Hematopoietic multipotent progenitor cell treated with erythropoietin and hydrocortisone succinate and interleukin-3 and kit ligand, for 15 days (in vitro differentiated cells): ENCODE measurements at places on chromosomes 6 and 20.
A peak's percentile ranks its signal among the peaks of the same experiment; 100 is the strongest.

DNA sequence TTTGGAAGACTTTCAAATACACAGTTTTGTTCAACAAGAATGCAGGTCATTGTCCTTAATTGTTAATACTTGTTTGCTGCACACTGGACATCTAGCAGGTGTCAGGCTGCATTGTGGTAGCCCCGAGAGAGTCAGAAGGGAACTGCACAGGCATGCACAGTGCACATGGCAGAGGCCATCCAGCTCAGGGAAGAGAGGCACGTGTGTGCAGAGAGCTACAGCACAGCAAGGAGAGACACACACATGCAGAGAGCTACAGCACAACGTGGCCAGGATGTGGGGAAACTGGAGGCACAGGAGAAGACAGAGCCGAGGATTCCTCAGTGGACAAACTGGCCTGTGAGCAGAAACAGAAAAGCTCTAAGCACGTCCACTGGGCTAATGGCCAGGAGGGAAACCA is 272.0 kb downstream of the SMOC2 start:
- no peak for DNase-seq

- no peak for DNase-seq
These were observed 24.6 kb upstream of the ZBTB24 start for GRCh38 chr6:109507490-109508072.

- no peak for DNase-seq
These were observed 66.1 kb downstream of the FAM120B start for GRCh38 chr6:170372380-170373325.

- no peak for DNase-seq
These were observed 76.7 kb downstream of the PSMB1 start for GRCh38 chr6:170476360-170476759.

DNA sequence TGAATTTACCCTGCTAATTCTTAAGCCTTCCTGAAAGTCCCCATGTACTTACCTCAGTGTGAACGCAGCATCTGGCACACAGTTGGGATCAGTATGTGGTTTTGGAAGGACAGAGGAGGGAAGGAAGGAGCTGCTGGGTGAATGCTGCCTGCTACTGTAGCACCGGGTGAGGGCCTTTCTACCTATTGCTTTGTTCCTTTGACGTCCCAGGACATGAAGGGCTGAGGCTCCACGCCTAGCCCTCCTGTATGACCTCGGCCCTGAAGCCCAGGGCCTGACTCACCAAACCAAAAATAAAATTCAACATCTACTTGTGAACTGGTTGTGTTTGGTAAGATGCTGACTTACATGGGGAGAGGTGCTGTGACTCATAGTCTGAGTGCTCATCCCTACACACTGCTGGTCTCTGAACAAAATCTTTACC is 51.1 kb downstream of the ARID1B start:
- no peak for DNase-seq

DNA sequence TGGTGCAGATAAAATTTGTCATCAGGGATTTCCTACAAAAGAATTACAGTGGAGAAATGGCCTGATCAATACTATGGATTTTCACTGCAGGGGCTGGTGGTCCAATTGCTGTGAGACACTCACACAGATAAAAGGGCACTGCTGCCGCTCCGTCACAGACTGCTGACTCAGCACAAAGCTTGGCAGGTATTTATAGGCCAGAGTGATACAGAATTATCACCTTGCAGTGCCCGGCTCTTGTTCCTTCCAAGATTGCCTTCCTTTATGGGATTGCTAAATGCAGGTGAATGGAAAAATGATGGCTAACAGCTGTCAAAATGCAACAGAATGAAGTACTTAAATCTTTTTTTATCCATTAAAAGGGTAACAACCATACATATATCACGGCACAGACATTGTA is 247.8 kb upstream of the ZFP64 start:
- DNase-seq: no peak

GRCh38 chr6:12137480-12137879 is 125.4 kb downstream of the HIVEP1 start:
- peak; percentile 48 for DNase-seq

DNA sequence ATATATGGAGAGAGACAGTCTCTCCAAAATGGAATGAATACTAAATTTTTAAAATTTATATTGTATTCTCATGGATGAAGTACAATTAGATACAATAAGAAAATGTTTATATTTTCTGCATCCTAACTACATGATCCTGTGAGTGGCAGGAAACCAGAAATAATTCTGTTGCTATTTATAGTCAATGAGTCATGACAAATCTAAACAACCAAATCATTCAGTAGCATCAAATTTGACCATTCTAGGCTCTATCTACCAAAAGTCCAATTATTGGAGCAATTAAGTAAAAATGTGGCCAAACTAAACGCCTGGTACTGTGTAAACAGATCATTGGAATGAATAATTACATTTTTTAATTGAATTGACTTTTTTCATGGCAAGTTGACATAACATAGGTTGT is 959.8 kb downstream of the EPHA7 start:
- no peak for DNase-seq

GRCh38 chr6:34529665-34530327 is 26.3 kb downstream of the SPDEF start:
- DNase-seq: no peak

DNA sequence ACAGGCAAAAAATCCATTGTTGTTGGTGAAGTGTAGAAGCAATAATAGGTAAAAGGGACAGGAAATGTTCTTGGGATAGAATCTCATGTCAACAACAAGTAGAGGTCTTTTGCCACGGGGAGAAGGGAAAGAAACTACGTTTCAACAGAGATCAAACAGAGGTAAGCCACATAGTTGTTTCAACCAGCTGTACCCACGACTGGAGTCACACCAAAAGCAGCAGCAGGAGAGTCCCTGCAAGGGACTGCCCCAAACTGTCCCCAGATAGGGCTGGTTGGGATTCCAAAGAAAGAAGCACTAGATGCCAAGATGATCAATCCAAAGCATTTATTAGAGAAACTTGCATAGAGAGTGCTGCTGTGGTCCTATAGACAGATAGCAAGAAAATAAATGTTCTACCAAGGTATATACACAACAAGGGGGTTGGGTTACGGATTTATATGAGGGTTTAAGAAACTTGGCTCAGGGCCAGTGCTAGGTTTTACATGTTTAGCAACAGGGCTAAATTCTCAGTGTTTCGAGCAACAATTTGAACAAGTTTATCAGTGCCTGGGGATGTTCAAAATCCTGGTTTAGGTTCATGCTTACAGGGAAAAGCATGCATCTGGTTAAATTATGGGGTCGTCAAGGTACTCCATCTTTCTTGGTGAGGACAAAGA is 466.5 kb downstream of the MMUT start:
- DNase-seq: no peak

GRCh38 chr20:48457193-48458002 is 370.4 kb downstream of the PREX1 start:
- no peak for DNase-seq

DNA sequence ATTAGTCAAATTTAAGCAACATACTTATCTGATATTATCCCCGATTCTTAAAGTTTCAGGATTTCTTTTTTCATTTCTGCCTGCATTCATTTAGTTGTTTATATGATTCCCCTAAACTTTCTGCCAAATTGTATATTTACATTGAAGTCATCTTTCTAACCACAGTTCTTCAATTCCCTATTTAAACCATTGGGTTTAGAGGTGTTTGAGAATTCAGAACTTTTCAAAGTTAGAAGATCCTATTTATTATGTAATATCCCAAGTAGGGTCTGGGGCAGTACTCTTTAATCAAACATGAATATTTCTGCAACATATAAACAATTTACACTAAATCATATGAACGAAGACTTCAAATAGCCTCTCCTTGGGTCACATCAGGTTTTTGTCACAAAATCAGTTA is 52.9 kb downstream of the KLHL31 start:
- no peak for DNase-seq

GRCh38 chr6:37920667-37921066 is 101.1 kb downstream of the ZFAND3 start:
- no peak for DNase-seq

GRCh38 chr6:169177516-169178166 is 76.0 kb downstream of the THBS2 start:
- no peak for DNase-seq

DNA sequence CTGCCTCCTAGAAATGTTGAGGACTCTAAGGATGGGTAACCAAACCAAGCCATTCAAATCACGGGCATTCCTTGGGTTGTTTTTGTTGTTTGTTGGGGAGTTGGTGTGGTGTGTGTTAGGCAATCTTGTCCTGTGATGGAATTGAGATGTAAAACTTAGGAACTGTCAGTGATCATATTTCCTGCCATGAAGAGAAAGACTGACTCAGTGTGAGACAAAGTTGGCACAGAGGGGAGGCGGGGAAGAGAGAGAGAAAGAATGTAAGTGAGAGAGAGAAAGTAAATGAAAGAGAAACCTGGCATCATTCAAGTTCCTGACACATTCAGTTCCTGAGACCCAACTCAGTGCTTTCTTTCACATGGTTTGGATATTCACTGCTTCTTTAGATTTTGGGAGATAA is 21.6 kb upstream of the FBXO30 start:
- DNase-seq: no peak

DNA sequence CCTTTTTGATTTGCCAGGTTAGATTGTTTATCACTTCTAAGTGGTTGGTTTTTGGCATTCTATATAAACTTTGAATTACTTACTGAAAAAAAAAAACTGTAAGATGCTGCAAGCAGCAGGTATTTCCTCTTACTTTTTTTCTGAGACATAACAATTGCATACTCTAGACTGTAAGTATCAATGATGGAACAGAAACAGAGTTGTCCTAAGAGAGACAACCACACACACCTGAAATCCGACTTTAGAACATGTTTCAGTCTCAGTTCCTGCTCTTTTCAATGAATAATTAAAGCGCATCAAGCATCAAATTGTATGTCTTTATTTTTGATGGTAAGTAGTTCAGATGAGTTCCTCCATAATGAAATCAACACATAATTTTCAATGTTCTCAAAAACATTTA is 105.3 kb upstream of the KHDRBS2 start:
- DNase-seq: no peak

- no peak for DNase-seq
These were observed 38.0 kb downstream of the ELOVL2 start for GRCh38 chr6:11006061-11006460.

DNA sequence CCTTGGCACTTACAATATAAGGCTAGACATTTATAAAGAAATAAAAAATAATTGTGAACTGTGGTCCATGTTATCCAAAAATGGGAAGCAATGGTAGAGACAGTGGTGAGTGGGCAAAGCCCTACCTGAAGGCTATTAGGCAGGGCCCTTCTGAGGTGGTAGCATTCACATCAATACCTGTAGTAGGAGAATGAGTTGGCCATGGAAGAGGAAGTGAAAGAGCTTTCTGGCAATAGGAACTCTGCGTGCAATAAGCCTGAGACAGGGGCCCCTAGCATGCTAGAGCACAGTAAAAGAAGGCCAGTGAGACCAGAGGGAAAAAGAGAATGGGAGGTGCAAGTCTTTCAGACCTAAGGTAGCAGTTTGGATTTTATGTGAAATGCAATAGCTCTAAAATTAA is 754.5 kb downstream of the PTPRT start:
- DNase-seq: no peak

GRCh38 chr20:23358923-23359593 is 2.9 kb upstream of the GZF1 start:
- DNase-seq: no peak

- no peak for DNase-seq
These were observed 507.3 kb downstream of the EYS start for GRCh38 chr6:65199683-65200082.

- DNase-seq: no peak
These were observed 407.6 kb upstream of the MANEA start for GRCh38 chr6:95169775-95170174.

DNA sequence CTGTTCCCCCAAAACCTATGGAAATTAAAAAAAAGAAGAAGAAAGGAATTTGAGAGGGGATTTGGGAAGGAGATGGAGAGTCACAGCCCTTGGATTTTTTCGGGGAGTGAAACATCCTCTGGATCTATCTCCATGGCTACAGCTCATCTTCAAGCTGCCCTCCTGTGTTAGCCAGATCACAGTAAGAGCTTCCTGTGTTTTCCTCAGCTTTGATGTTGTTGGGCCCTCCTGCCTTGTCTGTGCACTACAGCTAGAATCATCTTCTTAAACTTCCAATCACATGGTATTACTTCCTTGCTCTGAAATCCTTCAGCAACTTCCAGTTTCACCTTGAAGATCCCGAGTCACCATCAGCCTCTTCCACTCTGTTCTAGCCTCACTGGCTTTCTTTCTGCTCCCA is 207.8 kb upstream of the ZFP64 start:
- no peak for DNase-seq

DNA sequence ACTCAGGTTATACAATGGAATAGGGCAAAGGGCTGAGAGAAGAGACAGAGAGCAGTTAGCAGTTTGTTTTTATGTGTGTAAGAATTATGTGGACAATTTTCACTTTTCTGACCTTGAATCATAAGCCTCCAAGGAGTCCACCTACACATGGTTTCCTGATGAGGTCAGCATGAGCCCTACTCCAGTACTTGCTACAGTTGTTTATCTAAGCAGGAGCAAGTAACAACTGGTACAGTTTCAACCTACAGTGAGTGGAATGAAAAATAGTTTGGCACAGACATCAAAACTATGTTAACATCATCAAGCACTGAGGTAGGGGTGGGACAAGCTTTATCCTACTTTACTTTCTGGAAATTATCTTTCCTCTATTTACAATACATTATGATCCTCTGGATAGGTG is 426.7 kb upstream of the ID4 start:
- no peak for DNase-seq

DNA sequence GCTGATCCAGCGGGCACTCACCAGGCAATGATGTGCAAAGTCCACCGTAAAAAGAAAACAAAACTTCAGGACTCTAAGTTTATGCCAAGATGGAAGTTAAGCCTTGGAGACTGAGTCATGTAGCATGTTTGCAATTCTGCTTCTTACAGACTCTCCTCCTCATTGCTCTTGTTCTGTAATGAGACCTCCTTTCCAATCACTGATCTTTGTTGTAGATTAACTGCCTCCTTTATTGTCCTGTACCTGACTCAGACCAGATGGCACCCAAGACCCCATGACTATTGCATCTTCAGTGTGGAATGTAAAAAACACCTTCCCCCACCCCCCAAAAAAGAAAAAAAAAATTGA is 11.2 kb downstream of the NEU1 start:
- DNase-seq: no peak

DNA sequence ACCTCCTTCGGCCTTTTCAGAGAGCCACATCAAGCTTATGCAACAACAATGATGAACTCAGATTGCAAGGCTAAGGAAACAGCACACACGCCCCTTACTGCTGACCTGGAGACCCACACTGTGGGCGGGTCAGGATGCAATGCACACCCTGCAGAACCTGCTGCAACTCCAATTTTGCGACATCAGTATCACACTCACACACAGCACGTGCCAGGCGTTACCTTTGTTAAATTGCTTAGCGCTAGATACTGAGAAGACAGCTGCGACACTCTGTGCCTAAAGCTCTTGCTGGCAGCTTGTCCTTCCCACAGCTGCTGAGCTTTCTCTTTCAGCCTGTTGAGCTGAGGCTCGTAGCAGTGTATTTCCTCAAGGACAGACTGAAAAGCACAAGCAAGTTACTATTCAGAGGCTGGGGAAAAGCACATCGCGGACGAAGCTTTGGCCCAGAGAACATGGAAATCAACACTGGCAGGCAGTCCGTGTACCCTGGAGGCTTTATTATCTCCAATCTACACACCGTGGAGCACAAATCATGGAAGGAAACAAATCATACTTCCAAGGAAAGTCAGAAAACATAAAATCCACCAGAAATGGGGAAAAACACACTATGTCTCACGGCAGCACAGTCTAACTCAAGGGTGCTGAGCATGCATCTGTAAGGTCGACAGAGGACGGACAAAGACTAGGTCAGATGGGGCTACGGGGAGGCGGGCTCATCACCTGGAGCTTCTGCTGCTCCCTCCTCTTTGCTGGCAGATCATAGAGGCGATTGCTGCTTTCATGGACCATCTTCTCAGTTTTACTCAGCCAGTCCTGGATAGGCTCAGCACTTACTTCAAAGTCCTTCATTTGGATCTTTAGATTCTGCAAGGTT is 268.2 kb downstream of the SYNE1 start:
- DNase-seq: no peak
